ENCODE measurements at places on chromosomes 16 and 17.

DNA sequence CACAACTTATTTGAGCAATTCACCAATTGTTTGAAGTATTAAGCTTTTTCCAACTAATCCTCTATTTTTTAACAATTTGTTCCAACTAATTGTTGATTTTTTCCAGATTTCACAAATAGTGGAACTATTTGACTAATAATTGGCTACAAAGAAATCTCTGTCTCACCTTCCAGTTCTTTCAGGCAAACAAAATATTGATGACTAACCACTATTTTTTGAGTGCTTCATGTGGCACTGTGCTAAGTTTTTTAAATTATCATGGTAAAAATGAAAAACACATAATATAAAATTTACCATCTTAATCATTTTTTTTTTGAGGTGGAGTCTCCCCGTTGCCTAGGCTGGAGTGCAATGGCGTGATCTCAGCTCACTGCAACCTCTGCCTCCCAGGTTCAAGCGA, 24.6 kb upstream of the GRIN2A start:
- no peak for DNase-seq

GRCh38 chr16:13529193-13529982, 390.6 kb upstream of the ERCC4 start:
- no peak for DNase-seq

- no peak for DNase-seq
Measured at GRCh38 chr17:81323411-81323868, 28.3 kb upstream of the SLC38A10 start.

- DNase-seq, result no peak
Measured at GRCh38 chr16:78425891-78426510, 326.5 kb downstream of the WWOX start.

DNA sequence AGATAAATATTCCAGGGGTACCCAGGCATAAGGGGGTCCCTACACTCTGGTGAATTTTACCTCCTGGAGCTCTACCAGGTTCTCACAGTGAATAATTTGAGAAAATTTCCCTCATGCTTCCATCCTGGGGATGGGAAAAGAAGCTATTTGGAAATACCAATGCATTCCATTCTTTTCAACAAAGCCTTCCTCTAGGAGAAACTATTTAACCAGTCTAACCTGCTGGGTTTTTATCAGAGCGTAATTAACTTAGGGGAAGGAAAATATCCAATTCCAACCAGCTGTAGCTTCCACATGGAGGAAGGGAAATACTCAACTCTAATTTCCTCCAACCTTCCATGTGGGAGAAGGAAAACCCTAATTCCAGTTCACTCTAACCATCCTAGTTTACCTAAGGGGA, 17.0 kb downstream of the MFSD6L start:
- DNase-seq, result no peak

- no peak for DNase-seq
Measured at GRCh38 chr16:66950971-66951790, 9.9 kb upstream of the CES3 start.

DNA sequence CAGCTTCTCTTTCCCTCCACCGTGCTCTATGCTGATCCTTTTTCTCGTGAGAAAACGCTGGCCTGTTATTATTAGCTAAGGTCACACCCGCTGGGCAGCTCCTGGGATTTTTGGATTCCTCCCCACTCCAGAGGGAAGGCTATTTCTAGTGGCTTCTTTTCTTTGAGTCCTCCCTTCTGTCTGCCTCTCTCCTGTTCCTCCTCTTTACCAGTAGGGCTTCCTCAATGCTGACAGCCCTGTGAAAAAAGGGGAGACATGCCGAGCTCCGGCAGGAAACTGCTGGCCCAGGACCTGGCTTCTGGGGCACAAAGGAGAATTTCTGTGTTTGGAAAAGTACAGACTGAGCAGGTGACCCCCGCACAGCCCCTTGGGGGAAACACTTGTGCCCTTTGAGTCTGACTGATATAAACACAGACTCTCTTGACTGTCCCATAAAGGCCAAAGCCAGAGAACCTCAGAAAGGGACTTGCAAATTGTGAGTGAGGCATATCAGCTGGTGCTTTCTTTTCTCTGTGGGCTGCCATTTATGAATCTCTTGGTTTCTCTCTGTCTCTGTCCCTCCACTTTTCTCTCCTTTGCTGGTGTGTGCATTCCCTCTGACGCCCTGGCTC, 14.0 kb upstream of the RNF135 start:
- DNase-seq, result no peak

- no peak for DNase-seq
Measured at GRCh38 chr17:43540821-43541674, 5.1 kb downstream of the ETV4 start.

GRCh38 chr16:12067714-12068401, 91.3 kb downstream of the SNX29 start:
- DNase-seq, result peak; percentile 74

GRCh38 chr17:47810200-47810821, 11.3 kb downstream of the OSBPL7 start:
- peak; percentile 59 for DNase-seq

GRCh38 chr17:30503558-30503957, 26.4 kb downstream of the GOSR1 start:
- no peak for DNase-seq

DNA sequence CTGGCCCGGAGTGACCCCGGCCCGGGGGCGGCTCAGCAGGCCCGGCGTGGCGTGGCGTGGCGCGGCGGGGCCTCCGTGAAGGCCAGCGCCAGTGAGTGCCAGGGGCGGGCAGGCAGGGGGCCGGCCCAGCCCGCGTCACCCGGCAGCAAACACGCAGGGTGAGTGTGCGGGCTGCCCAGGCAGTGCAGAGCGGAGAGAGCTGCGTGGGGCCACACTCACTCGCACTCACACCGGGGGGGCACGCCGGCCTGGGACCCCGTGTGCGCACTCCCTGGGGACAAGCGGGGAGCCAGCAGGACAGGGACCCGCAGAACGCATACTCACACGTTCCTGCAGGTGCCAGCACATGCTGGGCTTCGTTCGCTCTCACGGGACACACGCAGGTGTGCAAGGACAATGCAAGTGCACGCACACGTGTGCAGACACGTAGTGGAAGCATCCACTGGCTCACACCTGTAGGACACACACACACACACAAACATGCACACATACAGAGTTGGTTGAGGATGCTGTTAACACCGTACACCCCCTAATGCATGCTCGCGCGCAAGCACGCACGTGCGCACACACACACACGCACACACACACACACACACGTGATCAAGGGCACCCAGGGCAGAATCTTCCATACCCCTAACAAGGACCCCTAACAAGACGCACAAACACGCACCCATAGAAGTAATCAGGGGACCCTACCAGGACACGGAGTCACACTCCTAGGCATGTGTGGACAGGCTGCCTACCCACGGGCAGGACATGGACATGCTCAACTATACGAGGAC, 7.7 kb downstream of the USP6 start:
- DNase-seq, result no peak

DNA sequence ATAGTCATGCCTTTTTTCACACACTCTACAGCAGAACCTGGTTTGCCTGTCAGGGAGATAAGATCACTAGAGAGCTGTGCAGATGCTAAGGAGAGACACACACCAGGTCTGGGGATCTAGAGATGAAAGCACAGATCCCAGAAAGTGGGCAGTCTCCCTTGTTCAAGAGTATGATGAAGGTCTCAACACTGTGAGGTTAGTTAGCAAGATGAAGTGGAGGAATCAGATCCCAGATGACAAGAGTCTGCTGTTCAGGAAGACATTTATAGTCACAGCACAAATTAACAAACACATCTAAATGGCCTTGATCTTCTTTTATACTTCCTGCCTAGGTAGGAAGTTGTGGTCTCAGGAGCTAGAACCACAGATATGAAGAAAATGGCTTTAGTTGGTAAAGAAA, 23.4 kb upstream of the SKAP1 start:
- DNase-seq, result peak; percentile 54

- DNase-seq, result no peak
Measured at GRCh38 chr17:13996276-13996675, 73.0 kb upstream of the COX10 start.

GRCh38 chr17:185445-186138, 4.1 kb upstream of the DOC2B start:
- DNase-seq, result peak; percentile 11

DNA sequence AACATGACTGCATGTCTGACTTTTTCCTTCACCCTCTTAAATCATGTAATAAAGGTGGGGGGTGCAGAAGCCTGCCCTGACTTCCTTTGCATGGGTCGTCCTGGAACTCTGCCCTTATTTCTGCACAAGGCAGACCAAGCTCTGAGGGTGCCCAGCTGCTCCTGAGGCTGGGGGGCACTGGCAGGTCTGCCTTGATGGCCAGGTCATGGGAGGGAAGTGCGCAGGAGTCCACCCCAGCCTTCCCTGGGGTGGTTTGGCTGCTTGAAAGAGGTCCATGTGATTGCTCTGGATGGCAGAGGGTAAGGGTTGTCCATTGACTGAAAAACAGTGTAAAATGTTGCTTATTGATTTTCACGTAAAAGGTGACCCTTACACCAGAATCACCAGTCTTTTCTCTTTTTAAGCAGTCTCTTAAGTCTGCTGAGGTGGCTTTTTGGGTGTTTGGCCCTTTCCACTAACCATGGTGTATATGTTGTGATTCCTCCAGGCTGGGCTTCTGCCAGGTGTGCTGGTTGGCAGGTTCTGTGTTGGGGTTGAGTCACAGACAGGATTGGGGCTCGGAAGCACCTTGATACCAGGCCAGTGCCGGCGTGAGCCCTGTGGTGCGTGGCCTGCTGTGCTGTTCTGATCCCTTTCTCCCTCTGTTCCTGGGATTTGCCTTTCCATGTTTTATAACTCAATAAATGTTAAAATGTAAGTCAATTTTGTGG, 19.4 kb downstream of the DHX38 start:
- DNase-seq, result no peak

- DNase-seq, result no peak
Measured at GRCh38 chr16:73997340-73997711, 299.3 kb upstream of the PSMD7 start.

GRCh38 chr17:51676691-51677487, 416.5 kb downstream of the UTP18 start:
- DNase-seq, result no peak

DNA sequence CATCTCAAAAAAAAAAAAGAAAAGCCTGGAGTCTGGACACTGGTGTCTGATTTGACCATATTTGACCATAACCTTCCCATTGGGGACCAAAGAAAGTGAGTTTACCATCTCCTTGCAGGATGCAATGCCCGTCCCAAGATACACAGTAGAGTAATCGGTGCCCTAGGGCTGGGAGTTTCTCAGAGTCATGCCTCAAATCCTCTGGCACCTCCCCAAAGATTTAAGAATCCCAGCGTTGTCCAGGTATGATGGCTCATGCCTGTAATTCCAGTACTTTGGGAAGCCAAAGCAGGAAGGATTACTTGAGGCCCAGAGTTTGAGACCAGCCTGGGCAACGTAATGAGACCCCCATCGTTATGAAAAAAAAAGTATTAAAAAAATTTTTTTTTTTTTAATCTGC, 5.0 kb downstream of the PITPNM3 start:
- DNase-seq, result no peak

DNA sequence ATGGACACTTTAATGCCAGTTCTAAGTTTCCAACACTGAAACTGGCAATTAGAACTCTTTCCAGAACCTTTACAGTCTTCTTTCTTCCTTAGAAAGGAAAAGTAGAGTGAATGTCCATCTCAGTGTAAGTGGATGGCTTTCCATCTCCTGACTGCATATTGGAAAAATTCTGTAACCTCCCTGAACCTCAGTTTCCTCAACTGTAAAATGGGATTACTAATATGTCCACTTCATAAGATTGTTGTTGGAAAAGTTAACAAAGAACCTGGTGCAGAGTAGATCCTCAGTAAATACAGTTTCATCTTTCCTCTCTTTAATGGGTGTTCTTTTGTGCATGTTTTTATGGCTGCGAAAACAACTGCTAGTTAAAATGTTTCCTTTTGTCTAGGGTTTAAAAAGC, 2.6 kb downstream of the TMEM98 start:
- no peak for DNase-seq

- no peak for DNase-seq
Measured at GRCh38 chr17:34764716-34765115, 185.3 kb downstream of the TMEM132E start.

GRCh38 chr16:87697256-87697655, 68.5 kb downstream of the KLHDC4 start:
- DNase-seq, result no peak

GRCh38 chr17:51015145-51015558, 105.5 kb downstream of the SPAG9 start:
- no peak for DNase-seq

- DNase-seq, result no peak
Measured at GRCh38 chr17:7292194-7292593, 2.2 kb downstream of the YBX2 start.

GRCh38 chr17:1625581-1625980, 3.1 kb downstream of the SLC43A2 start:
- DNase-seq, result no peak

DNA sequence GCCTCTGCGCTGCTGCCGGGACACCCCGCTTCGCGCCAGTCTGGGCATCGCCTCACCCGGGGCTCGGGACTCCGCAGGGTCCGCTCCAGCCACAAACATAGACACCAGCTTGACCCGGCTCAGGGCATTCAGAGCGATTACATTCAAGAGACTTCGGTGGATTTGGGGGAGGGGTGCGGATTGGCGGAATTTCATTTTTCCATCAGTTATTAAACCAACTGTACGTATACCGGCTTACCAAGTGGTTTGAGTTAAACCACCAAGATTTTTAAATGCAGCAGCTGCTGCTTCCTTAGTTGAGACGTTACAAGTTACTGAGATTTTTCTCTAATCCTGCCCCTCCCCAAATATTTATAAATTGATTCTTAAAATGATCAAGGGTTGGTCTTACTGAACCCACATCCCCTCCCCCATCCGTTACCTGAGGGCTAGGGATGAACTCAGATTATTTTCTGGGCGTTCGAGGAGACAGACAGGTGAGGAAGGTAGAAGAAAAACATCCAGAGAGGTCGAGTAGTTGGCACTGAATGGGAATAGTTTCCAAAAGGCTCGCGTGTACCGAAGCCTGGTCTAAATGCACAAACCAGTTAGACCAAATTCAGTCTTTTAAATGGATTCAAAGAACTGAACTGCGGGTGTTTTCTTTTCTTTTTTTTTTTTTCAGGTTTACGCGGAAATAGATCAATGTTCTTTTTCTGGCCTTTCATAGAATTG, 1.5 kb downstream of the CRHR1 start:
- DNase-seq, result no peak

- DNase-seq, result no peak
Measured at GRCh38 chr17:55168958-55169687, 95.6 kb upstream of the HLF start.

DNA sequence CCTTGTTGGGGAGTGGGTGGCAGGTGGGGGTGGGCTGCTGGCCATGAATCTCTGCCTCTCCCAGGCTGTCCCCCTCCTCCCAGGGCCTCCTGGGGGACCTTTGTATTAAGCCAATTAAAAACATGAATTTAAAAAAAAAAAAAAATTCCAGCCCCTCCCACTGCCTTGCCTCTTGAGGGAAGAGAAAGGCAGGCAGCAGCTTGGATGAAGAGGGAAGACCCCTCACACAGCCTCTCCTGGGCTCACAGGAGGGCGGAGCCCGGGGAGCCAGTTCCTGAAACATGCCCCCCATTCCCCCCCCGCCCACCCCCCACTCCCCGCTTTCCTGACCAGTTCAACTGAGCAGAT, 1.8 kb upstream of the TCAP start:
- DNase-seq, result no peak
